ENCODE measurements at places on chromosomes 4 and X. TPM values are rescaled to one million over a fixed set of nuclear protein-coding genes. Genes with fewer than 3 reads are reported as not detected.

PNCK gene
- total RNA-seq, result 5.9 TPM

DDIT4L gene
- total RNA-seq, result 1.1 TPM

HTN3 gene
- total RNA-seq, result not detected

OTUD6A gene
- not detected for total RNA-seq

ENPP6 gene
- total RNA-seq, result not detected

BGN gene
- total RNA-seq, result 0.87 TPM

DCAF8L2 gene
- not detected for total RNA-seq

PRRG3 gene
- 1.9 TPM for total RNA-seq

UGT2B17 gene
- total RNA-seq, result not detected

DRP2 gene
- total RNA-seq, result 4.1 TPM

UGT2B15 gene
- total RNA-seq, result not detected

GPRASP3 gene
- 9.1 TPM for total RNA-seq

ODAPH gene
- total RNA-seq, result 0.27 TPM

NXF2B gene
- not detected for total RNA-seq

TMEM156 gene
- not detected for total RNA-seq

SPATA4 gene
- total RNA-seq, result 0.73 TPM

LRRC66 gene
- total RNA-seq, result 1.1 TPM

RHOXF1 gene
- not detected for total RNA-seq

RHOH gene
- total RNA-seq, result 0.67 TPM

LPAR4 gene
- total RNA-seq, result not detected

VCX3B gene
- total RNA-seq, result 0.36 TPM

MAGEC2 gene
- not detected for total RNA-seq

UNC5C gene
- total RNA-seq, result 3.4 TPM

CYTL1 gene
- 10.8 TPM for total RNA-seq

PCYT1B gene
- total RNA-seq, result 3.3 TPM

ADH1C gene
- not detected for total RNA-seq

ANOS1 gene
- total RNA-seq, result 18.1 TPM
